Heart right ventricle (tissue), 16 donors: ENCODE measurements at places on chromosomes 2 and 18. TPM values are rescaled to one million over a fixed set of nuclear protein-coding genes. Genes with fewer than 3 reads are reported as not detected.

GRCh38 chr2:95260028-95261023 lies 13.9 kb upstream of the PROM2 start:
- DNase-seq, result no peak

- DNase-seq, result no peak
These were observed 3.7 kb downstream of the SMAD7 start for GRCh38 chr18:48947092-48947491.

DNA sequence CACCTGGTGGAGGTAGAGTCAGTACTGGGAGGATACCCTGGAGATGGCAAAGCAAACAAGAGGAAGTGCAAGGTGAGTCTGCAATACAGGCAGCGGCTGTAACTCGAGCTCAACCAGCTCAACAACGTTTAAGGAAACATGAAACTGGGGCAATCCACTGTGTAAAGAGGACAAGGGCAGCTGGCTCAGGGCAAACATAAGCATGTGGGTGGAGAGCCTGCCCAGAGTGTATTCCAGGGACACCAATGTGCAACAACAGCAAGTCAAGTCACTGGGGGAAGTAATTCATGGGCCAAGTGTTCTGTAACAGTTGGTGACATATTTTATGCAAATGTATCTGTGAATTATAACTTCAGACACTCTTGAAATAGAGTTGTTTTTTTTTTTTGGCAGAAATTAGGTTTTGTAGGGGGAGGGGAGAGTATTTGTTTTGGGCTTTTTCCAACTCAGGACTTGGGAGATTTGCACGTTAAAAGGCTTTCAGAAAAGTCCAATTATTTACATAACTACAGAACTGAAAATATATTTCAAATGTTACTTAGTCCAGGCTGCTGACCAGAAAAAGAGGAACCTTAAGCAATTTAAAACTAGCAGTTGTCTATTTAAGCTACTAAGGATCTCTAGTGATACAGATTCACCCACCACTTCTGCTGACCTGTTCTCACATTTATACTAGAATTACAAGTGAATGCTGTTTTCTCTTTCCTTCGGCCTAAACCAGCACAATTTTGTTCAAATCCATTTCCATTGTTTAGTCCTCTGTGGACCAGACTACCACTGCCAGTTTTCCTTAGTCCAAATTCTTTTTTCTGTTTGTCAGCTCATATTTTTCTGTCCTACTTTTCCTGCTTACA lies 18.6 kb downstream of the NRXN1 start:
- no peak for DNase-seq

DNA sequence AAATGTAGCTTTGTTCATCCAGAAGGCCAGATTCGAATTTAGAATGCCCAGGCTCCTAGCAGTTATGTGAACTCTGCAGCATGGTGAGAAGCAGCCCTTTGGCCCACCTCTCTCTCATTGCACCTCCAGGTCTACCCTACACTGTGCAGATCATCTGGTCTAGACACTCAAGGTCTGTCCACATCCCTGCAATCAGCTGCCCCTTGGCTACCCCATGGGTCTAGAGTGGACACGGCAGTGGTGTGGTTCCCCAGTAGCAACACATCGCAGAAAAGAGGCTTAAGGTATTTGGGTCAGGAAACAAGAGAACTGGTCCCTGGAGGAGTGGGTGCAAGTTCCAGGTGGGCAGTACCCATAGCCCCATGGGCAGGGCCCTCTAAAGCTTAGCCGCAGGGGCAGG lies 76.6 kb upstream of the BCL2L11 start:
- no peak for DNase-seq

DNA sequence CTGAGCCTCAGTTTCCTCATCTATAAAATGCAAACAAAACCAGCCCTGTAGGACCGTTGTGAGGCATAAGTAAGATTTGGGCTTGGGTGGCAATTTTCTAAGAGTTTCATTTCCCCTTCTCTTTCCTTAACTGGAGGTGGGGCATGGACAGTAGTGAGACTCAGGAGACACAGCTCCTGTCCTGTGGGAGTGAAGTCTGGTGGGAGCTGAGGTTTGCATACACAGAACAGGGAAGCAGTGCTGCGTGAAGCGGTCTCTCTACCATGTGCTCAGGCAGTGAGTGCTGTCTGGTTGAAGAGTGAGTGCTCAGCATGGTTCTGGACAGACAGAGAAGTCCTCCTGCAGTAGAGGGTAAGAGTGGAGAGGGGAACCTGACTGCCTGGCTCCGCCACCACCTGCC lies 62.3 kb upstream of the MCFD2 start:
- no peak for DNase-seq

DNA sequence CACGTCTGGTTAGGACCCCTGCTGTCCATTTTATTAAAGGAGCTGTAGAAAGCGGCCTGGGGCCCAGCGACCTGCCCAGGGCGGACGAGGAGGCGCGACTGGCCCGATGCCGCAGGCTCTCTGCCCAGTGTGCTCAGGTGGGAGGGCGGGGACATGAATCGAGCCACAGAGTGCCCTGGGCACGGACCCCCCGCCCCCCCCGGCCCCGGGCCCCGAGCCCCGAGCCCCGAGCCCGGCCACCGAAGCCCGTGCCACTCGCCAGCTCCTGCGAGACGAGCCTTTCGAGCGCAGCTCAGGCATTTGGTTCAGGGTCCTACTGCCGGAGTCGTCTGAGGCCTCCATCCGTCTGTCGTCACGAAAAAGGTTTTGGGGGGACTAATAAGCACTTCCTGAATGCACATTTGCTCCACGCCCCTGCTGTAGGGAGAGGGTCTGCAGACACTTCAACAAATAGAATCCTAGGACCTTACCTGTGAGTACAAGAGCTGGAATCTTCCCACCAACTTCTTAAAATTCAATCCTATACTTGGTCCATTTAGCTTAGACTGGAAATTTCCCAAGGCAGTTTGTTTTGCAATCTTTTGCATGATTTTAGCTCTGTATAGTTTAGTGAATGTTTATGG lies 602 bp upstream of the ADAM17 start:
- no peak for DNase-seq

GRCh38 chr2:198916548-198917080 lies 541.1 kb downstream of the SATB2 start:
- no peak for DNase-seq

- no peak for DNase-seq
These were observed 52.6 kb downstream of the COA5 start for GRCh38 chr2:98555696-98556095.

DNA sequence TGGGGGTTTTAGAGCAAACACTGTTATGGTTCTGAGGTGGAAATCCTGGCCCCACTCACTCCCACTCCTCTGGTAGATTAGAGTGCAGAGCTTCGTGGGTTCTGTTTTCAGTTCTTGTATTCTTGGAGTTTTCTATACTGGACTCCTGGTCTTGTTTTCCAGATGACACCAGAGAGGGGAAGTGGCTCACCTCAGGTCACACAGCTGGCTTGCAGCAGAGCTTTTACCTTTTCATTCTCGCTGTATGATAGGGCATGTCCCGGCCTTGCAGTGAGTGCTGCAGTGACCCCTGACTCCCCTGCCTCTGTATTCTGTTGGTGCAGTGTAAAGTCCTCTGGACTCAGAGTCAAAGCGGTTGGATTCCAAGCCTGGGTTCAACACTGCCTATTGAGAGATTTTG lies 148.9 kb upstream of the MEX3C start:
- no peak for DNase-seq

- DNase-seq, result no peak
These were observed 7.8 kb upstream of the DYNC2LI1 start for GRCh38 chr2:43766006-43766405.

DNA sequence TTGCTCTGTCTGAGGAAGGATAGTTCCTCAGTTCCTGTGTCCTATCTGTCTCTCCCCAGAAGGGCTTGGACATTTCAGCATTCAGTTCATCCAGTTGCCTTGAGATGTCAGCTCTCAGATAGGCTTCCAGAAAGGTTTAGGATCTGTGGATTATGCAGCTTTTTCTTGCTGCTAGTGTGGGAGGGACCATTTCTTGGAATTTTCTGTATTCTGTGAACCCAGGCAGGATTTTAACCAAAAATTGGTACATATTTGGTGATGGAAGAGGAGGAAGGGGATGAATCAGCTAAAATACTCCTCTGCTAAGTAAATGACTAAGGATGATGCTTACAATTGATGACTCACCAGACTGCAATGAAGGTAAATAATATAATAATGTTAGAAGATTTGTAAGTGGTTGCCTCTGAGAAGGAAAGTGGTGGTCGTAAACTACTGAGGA lies 58.6 kb upstream of the DOCK10 start:
- DNase-seq, result no peak

DNA sequence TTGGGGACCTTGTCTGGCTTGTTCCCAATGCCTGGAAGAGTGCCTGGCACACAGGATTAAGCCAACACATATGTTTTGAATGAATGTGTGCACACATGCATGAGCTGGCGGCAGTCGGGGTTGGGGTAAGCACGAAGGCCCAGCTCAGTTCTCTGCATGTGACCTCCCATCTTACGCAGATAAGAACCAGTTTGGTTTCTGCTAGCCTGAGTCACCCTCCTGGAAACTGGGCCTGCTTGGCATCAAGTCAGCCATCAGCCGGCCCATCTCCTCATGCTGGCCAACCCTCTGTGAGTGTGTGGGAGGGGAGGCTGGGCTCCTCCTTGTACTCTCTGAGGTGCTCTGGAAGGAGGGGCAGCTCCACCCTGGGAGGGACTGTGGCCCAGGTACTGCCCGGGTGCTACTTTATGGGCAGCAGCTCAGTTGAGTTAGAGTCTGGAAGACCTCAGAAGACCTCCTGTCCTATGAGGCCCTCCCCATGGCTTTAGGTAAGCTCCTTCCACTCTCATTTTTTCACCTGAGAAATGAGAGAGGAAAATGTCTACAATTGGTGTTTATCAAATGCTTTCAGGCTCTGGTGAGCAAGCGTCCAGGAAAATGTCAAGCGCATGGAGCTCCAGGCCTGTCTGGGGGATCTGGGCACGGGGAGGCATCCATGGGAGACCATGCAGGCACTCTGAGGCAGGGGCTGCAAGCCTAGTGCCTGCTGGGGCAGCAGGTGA lies 9.7 kb upstream of the IL1RN start:
- DNase-seq, result no peak

DNA sequence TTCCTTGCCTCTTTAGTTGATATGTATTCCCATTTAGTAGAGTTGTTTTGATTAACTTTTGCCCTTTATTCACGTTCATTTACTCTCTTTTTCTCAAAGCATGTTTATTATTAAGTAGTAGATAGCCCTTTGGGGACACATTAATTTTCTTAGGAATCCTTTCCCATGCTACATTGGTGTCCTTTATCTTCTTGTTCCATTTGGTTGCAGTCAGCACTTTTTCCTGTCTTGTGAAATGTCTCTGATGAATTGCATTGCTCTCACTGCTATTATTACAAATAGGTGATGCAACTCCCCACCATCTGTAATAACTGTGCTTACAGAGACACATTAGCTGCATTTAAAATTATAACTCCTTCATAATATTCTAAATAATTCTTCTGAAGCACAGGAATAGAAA lies 428.5 kb upstream of the CNTNAP5 start:
- no peak for DNase-seq

- no peak for DNase-seq
These were observed 5.8 kb upstream of the RTN4 start for GRCh38 chr2:55056024-55056521.

DNA sequence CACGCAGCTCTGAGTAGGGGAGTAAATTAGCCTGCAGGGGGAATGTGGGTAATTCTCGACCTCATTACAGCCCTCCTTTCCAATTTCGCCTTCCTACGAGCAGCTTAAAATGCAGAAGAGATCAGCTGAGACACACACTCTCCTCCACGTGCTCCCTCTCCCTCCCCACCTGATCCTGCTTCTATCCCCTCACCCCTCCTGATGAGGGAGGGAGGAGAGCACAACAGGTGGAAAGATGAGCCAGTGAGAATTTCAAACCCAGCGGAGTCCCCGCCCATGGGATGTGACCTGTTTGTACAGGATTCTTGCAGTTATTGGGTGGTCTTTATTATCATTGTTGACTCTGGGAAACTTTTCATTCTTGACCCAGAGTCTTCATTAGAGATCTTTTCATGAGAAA lies 35.5 kb downstream of the DDX18 start:
- DNase-seq, result no peak

DNA sequence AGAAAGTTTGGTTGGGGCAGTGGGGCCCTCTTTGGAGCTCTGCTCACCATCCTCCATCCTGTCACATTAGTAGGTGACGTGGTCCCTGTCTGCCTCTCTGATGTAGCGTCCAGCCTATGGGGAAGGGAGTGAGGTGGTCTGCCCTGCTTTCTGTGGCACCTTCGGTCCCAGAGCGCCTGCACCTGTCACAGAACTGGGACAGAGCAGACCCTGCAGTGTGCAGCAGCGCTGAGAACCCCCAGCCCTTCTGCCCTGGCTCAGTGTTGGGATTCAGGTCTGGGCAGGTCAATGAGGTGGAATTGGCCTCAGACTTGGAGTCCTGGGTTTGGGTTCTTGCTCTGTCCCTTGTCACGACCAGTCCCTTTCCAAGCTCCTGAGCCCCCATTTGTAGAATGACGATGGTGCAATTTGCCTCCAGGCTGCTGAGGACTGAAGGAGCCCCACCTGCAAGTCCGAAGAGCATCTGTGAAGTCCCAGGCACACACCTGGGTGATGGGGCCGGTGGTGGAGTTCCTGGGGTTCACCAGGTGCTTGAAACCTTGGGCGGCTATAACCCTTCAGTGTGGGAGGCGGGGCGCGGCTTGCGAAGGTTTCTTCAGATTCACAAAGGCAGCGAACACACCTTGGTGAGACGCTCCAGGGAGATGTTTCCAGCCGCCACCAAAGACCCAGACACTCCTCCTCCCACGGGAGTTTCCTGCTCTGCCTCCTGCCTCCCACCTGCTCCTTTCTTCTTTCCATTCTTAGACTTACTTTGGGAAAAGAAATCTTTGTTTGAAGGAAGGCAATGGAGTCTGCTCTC lies 265.4 kb upstream of the HDAC4 start:
- no peak for DNase-seq

DNA sequence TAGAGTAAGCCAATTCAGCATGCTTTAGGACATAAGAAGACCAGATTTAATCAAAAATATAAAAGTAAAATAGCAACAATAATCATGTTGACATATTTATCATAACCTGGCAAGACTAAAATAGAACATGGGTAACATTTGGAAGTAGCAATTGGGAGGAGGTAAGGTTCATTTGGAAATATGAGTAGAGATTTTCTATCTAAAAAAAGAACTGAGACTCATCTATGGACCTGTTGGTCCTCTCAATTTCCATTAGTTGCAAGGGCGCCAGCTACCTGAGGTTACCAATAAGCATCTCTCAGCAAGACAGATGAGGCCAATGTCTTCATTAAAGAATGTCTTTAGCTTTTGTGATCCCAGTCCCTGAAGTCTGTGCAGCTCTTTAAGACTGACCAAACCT lies 196.0 kb downstream of the IRS1 start:
- no peak for DNase-seq

The UGT1A7 gene
- not detected for total RNA-seq

The PRADC1 gene
- total RNA-seq, result 69.0 TPM

The B4GALT6 gene
- 9.3 TPM for total RNA-seq

The FSIP2 gene
- 0.23 TPM for total RNA-seq

The NEU2 gene
- total RNA-seq, result not detected

The GATA6 gene
- 69.9 TPM for total RNA-seq

The PREB gene
- total RNA-seq, result 48.8 TPM

The ANKRD62 gene
- total RNA-seq, result not detected
